Stimulated activated CD8-positive, alpha-beta memory T cell treated with anti-CD3 and anti-CD28 coated beads, Interleukin-2, amount 100 ng/mL, for 1 hour (primary cell): ENCODE measurements at places on chromosomes 2 and 18.

DNA sequence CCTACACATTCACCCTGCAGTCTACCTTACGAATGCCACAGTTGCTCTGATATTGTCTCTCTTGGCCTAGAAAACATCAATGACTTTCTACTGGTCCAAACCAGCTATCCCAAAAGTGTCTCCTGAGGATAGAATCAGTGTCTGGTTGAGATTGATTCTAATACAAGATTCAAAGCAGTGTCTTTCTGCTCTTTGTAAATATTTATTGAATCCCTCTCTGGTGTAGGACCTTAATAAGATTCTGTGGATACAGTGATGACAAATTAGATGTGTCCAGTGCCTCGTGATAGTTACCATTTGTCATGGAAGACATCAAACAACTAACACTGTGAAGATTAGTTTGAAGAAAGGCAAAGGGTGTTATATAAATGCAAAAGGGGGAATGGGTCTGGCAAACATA, 380.7 kb upstream of the TRIB2 start:
- no peak for DNase-seq

GRCh38 chr2:36222485-36222884, 133.1 kb upstream of the CRIM1 start:
- DNase-seq, result no peak

DNA sequence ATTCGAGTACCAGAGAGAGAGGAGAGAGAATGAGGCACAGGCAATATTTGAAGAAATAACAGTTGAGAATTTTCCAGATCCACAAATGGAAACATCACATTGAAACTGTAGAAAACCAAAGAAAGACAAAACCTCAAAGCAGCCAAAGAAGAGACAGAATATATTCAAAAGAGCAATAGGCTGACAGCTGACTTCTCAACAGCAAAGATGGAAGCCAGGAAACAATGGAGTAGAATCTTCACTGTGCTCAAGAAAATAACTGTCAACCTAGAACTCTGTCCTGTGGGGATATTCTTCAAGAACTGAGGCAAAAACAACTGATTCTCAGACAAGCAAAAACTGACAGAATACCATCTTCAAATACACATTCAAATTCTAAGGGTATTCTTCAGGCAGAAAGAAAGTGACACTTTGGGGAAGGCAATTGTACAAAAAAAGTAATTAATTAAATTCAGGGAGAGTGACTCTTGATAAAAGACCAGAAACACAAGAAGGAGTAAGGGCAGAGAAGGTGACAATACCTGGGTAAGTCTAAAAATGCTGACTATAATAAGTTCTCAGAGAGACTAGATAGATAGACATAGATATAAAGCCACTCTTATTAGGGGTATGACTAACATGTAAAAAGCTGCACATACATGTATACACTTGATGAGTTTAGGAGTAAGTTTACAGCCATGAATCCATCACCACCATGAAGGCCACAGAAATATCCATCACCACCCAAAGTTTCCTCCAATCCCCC, 25.6 kb downstream of the ANKMY1 start:
- no peak for DNase-seq

GRCh38 chr2:82215212-82215611, 1910.7 kb upstream of the LRRTM1 start:
- DNase-seq, result no peak

GRCh38 chr18:27007880-27008279, 142.4 kb upstream of the AQP4 start:
- no peak for DNase-seq

- no peak for DNase-seq
Measured at GRCh38 chr18:33870059-33870458, 292.0 kb downstream of the ASXL3 start.

GRCh38 chr18:23995180-23995579, 19.4 kb upstream of the TTC39C start:
- DNase-seq, result no peak

- DNase-seq, result no peak
Measured at GRCh38 chr2:172763079-172763478, 27.4 kb downstream of the RAPGEF4 start.

GRCh38 chr18:53795061-53795460, 429.4 kb downstream of the MBD2 start:
- DNase-seq, result no peak

- DNase-seq, result no peak
Measured at GRCh38 chr2:2472881-2473280, 141.8 kb upstream of the MYT1L start.

DNA sequence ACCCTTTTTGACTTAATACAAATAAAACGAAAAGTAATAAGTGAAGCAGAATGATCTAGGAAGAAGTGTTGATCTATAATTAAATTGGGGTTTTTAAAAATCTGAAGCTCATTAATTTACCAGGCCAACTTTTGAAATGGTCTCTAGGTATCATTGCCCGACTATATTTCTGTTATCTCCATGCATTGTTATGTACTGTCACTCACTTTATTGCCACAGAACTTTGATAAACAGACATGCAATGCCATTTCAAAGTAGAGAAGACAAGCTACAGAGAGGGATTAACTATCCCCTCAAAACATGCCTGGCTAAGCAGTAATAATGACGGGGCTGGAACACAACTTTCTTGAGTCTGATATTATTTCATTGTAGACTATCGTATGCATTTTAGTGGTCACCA, 147.6 kb upstream of the ITGA4 start:
- DNase-seq, result no peak

GRCh38 chr2:142254031-142254430, 123.2 kb upstream of the LRP1B start:
- no peak for DNase-seq

GRCh38 chr2:101463911-101464641, 10.8 kb downstream of the RFX8 start:
- DNase-seq, result no peak

DNA sequence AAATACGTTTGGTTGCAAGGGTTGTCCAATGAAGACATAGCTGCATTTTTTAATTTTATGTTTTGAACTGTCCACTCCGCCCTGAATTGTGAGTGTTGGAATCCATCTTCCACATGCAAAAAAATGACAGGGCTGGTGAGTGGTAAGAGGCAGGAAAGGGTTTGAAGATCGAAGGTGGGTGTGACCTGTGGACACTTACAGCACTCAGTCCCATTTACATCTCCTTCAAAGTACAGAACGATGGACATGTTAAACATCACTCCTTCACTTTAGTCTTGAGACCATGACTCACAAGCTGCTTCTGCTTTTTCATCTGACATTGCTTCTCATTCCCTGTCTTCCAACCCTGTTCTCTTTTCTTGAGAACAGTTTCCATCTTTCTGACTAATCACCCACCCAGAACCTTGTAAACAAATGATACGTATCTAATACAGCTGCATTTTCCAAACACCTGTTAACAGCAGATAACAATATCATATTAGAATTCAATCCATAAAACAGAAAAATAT, 179.3 kb downstream of the ZNF516 start:
- DNase-seq, result no peak

- DNase-seq, result no peak
Measured at GRCh38 chr2:190255676-190256075, 64.0 kb downstream of the HIBCH start.

GRCh38 chr2:46032161-46032813, 264.9 kb upstream of the EPAS1 start:
- DNase-seq, result no peak
